Ovary (tissue), 10 donors: ENCODE measurements at places on chromosomes 6 and 20. TPM values are rescaled to one million over a fixed set of nuclear protein-coding genes. Genes with fewer than 3 reads are reported as not detected.

GRCh38 chr6:21325201-21325856, 268.2 kb upstream of the SOX4 start:
- no peak for DNase-seq

DNA sequence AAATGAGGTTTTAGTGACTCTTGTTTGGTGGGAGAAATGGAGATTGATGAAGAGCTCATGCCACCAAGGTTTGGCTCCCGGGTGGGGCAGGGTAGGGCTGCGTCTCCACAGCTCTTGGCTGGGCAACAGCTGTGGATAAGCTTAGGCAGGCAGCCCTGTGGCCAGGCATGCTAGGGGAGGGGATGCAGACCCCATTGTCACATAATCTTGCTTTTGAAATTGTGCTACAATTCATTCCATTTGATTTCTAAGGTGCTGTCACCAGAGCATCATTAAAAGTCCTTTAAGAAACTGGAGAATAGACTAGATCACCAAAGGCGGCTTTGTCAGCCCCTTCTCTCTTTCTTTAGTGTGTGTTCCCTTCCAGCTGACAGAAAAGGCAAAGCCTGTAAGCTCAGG, 574.2 kb upstream of the JAG1 start:
- DNase-seq, result no peak

The POU5F1 gene
- 61.2 TPM for total RNA-seq

The CALHM4 gene
- total RNA-seq, result not detected

- peak; percentile 20 for DNase-seq
Measured at GRCh38 chr6:108760126-108761050, 87.8 kb upstream of the ARMC2 start.

The DOK5 gene
- 2.2 TPM for total RNA-seq

The ADGRB3 gene
- 0.96 TPM for total RNA-seq

DNA sequence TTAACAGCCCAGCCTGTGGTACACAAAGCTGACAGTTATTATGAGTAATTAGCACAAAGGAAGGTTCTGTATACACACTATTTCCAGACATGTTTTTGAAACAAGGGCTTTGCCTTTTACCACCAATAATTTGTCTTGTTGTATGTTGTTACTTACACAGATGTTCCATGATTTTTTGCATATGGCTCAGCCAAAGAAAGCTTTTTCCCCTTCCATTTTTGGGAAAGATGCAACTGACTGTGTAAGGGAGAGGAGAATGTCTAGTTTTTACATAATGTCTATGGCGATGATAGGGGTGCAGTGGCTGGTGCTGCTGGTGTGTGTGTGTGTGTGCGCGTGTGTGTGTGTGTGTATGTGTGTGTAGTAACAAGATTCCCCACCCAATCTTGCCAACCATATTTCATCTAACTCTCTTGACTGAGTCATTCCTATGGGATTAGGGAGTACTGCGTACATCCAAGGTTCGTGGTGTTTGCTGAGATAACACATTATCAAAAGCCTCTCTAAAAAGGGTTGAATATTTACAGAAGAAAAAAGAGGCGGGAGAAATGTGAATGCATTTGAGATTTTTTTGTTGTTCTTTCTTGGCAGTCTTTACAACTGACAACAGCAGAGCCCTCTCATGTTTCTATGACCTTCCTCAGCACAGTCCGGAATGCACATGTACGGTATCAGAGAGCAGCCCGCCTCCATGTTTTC, 192.2 kb downstream of the GMPR start:
- DNase-seq, result peak; percentile 64

DNA sequence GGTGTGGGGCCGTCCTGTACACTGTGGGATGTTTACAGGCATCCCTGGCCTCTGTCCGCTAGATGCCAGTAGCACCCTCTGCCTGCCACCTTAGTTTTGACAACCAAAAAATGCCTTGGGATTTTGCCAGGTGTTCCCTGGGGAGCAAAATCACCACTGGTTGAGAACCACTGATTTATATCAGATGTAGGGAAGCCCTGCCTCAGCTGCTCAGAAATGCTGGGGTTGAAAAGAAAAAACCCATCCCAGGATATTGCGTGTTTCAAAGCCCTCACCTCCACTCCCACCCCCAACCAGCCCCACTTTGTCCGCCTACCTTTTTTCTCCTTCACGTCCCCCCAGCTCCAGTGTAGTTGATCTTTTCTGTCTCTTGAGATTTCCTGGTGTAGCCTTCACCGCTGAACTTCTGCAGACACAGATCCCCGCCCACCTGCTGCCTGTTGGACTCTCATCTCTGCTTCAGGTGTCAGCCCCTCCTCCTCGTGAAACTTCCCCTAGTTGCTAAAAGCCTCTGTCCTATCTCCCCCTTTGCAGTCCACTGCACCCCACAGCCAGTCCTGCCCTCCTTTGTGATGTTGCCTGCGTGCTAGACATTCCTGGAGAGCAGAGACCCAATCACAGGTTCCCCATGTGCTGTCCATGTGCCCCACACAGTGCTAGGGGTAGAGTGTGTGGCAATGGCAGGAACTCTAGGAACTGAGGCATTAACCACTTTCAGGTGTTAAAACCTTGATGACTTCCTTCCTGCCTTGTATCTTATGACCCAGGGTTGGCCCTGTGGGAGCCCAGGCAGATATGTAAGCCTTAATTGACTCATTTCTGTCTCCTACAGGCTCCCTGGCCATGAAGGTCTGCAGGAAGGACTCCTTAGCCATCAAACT, 98.9 kb downstream of the TBC1D7 start:
- DNase-seq, result no peak

The MDFI gene
- total RNA-seq, result 7.4 TPM

GRCh38 chr6:9520417-9521151, 894.3 kb downstream of the TFAP2A start:
- DNase-seq, result no peak

DNA sequence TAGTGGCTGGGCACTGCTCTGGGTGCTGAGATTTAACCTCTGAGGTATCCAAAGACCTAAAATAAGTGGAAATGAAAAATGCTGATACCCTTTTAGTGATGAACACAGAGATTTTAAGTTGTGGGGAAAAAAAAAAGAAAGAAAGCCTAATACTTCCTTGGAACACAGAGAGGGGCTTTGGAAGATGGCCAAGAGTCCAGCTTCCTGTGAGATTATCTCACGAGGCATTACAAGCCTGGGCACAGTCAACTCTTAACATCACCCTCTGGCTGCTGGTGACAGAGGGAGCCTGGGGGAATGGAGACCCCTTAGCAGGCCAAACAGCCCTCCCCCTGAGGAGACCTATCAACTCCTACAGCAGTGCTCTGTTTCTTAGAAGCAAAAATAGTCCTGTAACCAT, 19.7 kb downstream of the BTN2A1 start:
- DNase-seq, result no peak

DNA sequence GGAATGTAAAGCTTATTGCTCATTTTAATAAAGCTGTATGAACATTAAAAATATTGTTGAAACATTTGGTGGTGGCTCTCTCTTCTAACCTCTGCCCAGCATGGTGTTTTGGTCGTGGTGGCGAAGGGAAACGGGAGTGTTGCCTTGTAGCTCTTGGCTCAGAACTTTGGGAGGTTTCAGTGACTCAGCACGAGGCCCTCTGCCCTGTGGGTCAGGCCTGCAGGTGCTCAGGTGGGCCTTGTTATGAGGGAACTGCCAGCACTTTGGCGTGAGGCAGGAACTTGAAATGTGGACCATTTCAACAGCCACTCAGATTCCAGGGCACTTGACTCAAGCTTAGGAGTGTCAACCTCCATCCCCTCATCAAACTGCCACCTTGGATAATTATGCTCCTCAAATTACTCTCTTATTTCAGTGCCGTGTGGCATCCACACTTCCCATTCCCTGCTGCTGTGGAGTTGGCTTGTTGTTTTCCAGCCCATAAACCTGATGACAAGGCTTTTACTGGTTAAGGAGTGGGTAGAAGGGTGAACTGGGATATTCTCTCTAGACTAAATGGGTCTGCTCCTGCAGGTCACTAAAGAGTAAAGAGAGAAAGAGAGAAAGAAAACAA, 36.3 kb downstream of the PRDM1 start:
- DNase-seq, result no peak

The PTPRA gene
- 40.7 TPM for total RNA-seq

DNA sequence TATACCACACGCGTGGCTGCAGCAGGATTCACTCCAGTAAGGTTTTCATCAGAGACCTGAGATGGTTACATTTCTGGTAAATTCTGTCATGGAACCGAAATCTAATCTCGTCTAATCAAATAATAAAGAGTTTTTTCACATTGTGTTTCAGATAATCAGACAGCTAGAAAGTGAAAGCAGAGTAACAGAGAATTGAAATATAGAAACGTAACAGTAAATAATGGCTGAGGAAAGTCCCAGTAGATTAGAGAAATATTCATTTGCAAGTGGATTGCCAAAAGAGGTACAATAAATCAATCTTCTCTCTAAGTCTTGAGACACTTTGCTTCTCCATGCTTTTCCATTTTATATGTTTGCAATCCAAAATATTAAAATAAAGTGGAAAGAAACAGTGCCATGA, 42.4 kb downstream of the PKHD1 start:
- DNase-seq, result no peak

GRCh38 chr20:31721408-31722256, 1.0 kb downstream of the BCL2L1 start:
- DNase-seq, result peak; percentile 55

The HSPA12B gene
- total RNA-seq, result 5.9 TPM

GRCh38 chr20:34293119-34293518, 10.0 kb downstream of the AHCY start:
- DNase-seq, result no peak

DNA sequence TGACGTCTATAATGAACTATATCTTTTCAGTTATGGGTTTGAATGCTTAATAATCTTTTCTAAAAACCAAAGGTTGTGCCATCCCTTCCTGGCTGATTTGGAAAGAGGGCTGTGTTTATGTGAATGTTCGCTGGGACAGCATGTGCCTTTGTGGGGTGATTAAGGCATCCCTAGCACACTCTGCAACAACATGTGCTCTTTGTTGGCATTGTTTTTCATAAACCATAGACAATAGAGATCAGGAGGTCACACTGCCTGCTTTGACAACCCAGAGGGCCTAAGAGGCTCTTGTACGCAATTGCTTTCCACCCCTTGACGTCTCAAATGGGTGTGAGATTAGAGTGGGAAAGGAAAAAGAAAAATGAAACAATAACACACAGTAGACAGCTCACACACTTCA, 116.0 kb downstream of the LRRC1 start:
- DNase-seq, result no peak

- DNase-seq, result no peak
Measured at GRCh38 chr20:5621305-5621704, 128.9 kb upstream of the SHLD1 start.

- DNase-seq, result peak; percentile 28
Measured at GRCh38 chr20:63055575-63056235, 48.9 kb upstream of the BHLHE23 start.

DNA sequence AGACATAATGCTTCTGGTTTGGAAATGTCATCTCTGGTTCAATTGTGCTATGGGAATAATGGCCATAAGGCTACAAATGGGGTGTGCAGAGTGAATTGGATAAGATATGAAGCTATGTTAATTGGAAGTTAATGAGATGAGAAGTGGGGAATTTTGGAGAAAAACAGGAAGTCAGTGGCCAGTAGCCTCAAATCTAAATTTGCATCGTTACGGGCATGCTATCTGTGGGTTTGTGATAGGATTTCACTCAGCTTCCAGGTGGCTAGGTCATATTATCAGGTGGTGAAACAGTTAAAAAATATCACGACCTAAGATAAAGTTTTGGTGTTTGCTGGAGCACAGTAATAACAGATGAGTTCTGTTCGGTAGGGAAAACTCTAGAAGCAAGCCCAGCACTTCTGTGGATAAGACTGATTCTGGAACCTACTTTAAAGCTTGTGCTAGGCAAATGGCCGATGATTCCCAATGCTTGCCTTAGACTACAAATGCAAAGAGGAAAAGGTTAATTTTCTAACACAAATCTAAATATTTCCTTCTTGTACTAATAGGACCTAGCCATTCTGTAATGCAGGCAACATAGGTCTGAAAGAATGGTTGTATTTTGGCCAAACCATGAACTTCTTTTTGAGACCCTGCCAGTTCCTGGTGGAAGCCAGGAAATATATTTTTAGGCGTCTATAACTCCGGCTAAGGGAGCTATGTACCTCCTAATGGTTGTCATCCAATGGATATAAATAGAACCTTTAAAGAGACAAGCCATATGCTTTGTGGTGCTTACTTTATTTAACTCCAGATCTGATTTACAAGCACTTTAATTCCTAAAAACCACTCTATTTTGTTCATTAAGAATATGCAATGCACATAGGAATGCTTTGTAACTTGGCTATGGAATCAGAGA, 111.0 kb downstream of the PLCB1 start:
- no peak for DNase-seq

GRCh38 chr6:41464481-41464880, 81.7 kb upstream of the FOXP4 start:
- DNase-seq, result no peak

The ALDH5A1 gene
- 5.4 TPM for total RNA-seq

The SLC2A10 gene
- 15.1 TPM for total RNA-seq

The CYP24A1 gene
- total RNA-seq, result not detected

DNA sequence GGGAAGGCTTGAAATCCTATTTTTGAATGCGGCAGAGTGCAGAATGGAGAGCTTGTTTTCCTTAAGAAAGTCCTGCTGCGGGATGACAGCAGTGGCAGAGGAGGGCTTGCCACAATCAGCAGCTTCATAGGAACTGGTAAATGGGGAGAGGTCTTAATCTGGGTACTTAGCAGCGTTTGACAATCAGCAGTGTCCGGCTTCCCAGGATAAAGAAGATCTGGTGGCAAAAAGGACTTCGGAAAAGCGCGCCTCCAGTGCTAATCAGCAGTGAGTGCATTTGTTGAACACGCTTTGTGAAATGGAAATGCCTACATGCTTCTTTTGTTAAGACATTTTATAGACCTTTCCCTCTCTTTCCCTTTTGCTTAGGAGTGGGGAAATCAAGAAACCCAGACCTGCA, 735.7 kb downstream of the QKI start:
- no peak for DNase-seq

DNA sequence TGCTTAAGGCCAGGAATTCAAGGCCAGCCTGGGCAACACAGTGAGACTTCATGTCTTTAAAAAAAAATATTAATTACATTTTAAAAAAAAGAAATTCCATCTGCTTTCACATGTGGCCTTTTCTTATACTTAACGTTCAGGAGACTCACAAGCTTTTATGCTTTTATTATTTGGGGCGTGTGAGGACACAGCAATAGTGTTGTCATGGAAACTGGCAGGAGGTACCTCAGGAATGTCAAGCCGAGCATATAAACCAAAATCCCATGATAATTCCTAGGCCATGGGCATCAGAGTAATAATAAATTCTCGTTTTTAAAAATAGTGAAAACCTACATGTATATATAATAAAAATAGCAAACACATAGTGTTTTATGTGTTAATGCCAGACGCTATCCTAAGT, 89.8 kb downstream of the IYD start:
- no peak for DNase-seq

The BPIFB4 gene
- total RNA-seq, result not detected
